ENCODE measurements at places on chromosomes 4 and X.

DNA sequence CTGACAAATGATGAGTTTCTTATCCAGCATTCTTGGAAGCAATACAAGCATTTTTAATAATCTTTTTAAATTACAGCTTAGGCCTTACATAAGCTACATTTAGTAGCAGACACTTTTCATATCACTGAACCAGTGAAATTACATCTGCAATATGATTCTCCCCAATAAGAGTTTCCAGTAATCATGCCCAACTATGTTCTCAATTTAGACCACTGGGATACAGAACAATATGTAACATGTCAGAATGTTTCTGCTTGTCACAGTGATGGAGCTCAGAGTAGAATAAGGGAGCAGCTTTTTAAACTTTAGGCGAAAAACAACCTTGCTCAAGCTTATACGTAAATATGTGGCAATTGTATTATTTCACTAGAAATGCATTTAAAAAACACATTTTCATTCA, 1132.2 kb downstream of the FAT4 start:
- DNase-seq = no peak

DNA sequence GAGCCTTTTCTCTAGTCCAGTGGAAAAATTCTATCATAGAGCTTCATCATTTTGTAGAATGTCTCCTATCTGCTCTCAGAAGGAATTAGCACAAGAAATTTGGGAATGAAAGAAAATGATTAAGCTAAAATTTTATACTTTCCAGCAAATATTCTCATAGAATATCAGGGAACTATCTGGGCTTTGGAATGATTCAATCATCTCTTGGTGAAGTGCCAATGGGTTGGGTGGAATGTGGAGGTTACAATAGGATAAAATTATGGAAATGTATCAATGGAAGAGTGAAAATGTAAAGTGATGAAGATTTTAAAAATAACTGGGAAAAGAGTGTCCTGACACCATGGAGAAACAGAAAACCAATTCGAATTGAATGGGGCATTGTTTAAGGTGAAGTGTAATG, 119.0 kb upstream of the MID1 start:
- DNase-seq = no peak

DNA sequence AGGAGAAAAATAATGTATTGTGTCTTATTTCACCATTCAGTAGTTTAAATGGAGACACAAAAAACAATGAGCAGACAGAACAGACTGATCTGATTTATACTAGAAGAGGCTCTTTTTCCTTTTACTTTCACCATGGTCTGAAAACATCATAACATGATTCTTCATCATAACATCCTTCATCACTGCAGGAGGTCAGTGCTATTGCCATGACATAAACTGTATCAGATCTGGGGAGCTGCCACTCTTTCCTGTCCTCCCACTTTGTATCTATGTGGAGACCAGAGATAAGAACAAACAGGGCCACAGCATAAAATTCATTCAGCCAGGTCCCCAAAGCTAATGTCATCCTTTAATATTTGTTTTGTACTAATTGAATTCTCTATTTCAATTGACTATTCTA, 25.2 kb downstream of the SOD3 start:
- DNase-seq = no peak

DNA sequence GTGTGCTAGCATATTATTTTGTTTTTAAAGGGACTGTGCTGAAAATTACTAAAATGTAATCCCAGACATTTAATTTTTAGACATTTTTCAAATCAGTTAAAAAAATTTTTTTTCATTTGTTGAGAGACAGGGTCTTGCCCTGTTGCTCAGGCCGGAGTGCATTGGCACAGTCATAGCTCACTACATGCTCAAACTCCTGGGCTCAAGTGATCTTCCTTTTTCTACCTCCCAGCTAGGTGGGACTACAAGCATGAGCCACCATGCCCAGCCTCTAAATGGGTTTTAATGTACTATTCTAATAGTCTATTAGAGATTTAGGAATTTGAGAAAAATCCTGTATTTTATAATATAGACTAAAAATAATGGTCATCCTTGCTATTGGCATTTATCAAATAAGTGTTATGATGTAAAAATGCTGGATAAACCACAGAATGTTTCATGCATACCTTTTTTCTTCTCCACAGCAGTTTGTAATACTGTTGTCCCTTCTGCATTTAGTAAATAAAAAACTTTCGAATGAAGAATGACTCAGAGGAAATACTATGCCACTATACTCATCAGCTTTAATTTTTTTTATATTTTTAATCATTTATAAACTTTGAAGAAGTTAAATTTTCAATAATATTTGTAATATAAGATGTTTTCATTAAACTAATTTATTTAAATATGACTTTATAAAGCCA, 29.9 kb downstream of the CPEB2 start:
- DNase-seq = no peak

- no peak for DNase-seq
Observed at GRCh38 chr4:93710101-93710846, 118.3 kb upstream of the ATOH1 start.

DNA sequence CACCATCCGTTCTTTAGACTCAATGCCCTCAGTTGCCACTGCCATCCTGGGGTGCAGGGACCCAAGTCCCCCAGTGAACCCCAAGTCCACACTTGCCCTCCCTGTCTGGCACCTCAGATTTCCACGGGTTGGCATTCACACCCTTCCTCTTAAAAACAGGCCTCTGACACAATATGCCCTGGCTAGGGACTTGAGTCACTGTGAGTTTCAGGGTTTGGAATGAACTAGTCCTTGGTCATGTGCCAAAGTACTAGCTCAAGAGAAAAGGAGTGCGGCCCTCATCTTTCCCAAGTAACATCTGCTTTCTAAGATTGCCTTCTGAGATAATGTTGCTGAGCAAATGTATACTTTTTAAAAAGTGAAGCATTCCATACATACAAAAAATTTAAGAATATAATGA, 134.0 kb downstream of the MID1 start:
- DNase-seq = no peak

DNA sequence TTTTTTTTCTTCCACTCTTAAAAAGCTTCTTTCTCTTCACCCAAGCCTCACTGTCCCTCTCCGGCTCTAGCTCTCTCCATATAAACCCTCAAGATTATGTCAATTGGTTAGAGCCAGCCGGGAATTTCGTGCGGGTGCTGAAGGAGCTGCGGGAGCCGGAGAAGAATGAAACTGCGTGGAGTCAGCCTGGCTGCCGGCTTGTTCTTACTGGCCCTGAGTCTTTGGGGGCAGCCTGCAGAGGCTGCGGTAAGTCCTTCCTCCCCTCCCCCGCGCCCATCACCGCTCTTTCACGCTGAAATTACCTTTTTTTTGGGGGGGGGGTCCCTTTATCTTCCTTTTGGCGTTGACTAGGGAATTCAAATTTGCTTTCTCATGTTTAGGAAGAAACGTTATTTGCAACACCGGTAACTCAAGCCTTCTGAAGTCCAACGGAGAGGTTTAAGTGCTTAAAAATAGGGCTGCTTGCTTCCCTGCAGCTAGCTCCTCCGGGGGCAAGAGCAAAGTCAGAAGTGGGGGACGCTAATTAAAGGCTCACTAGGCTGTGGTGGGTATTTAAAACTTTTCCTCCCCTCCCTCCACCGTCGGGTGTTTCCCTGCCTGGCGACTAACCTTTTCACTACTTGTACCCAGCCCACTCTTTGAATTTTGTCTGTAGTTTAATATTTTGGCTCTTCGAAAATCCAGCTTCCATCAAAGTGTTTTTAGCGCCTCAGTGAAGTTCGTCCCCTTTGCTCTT, 491 bp downstream of the COL4A5 start:
- DNase-seq = no peak

- DNase-seq = peak; percentile 97
Observed at GRCh38 chrX:989959-990510, 222.4 kb downstream of the CRLF2 start.

DNA sequence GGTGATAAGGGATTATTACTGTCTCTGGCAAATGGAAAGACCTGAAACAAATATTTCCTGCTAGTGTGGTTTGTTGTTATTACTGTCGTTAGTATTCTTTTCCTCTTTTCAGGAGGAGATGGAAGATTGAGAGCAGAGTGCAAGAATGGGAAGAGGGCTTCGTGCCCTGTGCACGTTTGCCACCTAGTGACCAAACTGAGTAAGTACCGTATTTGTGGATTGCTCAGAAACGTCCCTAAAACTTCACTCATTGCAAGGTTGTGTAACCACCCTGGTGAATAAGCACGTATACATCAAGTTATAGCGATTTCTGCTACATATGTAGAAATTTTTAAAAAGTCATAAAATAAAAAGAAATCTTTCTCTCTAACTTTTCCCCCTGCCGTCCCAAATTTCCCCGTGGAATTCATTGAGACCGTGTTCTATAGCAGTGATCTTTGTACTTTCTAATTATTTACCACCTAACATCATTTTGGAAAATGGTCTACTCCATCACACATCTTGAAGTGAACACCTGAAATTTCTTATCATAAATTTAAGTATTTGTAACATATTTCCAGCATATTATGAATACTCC, 24.3 kb downstream of the LINC00632 start:
- DNase-seq = peak; percentile 4

- DNase-seq = no peak
Observed at GRCh38 chr4:133465022-133465421, 315.9 kb downstream of the PCDH10 start.

DNA sequence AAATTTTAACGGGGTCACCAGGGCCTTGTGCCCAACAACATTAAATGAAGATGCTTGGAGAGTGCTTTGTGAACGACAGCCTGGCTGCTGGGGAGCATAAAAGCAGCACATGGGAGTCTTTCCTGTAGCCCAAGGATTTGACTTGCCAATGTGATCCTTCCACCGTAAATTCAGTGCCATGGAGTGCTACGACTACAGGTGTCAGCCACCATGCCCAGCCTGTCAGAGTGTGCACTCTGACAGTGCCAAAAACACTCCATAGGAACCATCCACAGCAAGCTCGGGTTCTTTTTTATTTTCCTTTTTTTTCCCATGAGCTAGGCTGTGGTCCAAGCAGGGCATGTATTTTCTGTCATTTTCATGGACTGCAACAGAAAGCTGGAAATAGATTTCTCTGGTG, 156.9 kb downstream of the NLGN4X start:
- DNase-seq = no peak

DNA sequence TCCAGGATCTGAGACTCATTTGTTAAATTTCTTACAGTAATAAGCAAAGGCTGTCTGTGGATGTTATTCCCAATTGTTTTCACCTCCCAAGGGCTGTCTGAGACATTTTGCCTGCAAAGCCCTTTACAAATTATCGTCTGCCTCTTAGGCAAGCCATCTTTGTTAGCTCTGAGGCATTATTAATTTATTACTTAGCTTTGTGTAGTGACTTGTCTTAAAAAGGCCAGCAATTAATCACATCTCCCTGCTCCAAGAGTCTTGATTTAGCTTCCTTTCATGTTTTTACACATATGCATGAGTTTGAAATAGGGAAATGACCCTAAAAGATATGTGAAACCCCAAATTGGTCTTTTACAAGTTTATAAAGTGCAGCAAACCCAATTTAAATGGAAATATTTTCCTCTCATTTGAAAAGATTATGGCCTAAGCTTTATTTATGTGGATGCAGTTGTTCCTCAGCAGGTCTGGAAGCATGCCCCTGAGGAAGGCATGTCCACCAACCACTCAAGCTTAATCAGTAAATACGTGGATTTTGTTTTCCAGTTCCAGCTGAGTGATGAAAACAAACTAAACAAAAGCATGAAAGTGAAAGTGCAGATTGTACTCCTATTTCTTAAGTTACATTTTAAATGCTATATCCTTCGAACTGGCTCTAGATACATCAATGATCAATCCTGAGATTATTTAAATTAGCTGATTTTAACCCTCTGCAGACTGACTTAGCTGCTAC, 173.6 kb upstream of the LNX1 start:
- no peak for DNase-seq

GRCh38 chr4:159103384-159103990, 608 bp downstream of the RAPGEF2 start:
- DNase-seq = peak; percentile 39

DNA sequence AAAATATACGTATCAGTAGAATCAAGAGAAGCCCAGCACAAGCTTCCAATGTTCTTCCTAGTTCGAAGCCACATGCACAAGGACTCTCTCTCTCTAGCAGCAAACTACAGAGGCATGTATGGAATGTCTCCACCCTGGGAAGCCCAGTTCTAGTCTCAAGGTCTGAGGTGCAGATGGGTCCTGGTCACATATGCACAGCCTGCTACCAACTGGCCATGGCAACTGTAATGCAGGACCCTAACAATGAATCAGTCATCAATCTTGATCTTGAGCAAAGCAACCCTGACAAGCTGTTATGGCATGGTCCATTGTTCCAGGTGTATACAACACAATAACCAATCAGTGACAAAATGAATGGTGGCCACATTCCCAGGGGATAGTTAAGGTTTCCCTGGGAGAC, 55.8 kb downstream of the MBNL3 start:
- no peak for DNase-seq

GRCh38 chr4:66927937-66928336, 617.4 kb downstream of the CENPC start:
- no peak for DNase-seq

DNA sequence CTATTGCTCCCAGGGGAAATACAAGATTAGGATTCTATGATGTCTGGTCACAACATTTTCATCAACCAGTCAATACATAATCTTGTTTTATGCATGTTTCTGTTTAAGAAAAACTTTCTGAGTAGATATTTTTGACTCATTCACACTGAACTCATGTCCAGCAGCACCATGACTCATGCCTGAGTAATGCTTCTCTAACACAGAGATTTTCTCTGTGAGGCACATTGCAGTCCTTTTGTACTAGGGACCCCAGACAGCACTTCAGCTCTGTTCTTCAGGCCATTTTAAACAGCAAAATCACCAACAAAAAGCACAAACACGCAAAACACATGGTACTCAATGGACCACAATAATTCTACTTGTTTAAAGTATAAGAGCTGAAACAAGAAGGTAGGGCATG, 83.6 kb downstream of the MXRA5 start:
- DNase-seq = no peak

- DNase-seq = peak; percentile 32
Observed at GRCh38 chrX:112642349-112642748, 37.4 kb downstream of the LHFPL1 start.

DNA sequence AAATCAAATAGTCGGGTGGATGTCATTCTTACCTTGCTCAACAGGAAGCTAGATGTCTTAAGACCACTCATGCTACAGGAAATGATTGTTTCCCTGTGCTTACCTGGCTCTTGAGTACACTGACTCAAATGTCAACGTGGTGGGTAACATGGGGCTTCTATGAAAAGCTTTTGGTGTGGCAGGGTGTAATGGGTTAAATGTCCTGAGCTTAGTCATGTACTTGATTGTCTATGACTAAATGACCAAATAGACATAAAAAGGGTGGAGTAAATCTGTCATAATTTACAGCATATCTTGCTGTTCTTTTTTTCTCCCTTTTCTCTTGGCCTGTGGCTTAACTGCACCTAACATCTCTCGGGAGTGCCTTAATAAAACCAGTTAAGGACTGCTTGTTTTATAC, 44.9 kb downstream of the CCNG2 start:
- DNase-seq = no peak

- DNase-seq = no peak
Observed at GRCh38 chrX:3567686-3568085, 145.8 kb downstream of the PRKX start.

DNA sequence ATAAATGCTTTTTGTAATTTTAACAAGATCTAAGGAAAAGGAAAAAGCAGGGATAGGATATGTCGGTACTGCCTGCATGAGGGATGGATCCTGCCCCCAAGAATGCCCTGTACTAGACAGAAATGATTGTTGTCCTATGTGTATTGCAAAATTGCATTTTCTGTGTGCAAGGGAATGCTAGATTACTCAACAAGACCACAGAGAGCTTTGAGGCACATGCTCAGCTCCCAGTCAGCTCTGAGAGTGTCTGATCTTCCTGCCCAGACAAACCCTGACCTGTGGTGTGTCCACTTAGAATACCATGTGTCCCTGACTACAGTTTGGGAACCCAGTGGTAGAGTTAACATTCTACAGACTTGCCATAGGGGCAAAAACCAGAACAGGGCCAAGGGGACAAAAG, 129.2 kb upstream of the PAK3 start:
- no peak for DNase-seq

Data from CD4-positive, alpha-beta T cell treated with Interleukin-4 for 1 hour (primary cell).